Activated naive CD4-positive, alpha-beta T cell treated with Interleukin-2 at 50 U/mL for 16 hours (primary cell): ENCODE measurements at places on chromosomes 5 and 9.

DNA sequence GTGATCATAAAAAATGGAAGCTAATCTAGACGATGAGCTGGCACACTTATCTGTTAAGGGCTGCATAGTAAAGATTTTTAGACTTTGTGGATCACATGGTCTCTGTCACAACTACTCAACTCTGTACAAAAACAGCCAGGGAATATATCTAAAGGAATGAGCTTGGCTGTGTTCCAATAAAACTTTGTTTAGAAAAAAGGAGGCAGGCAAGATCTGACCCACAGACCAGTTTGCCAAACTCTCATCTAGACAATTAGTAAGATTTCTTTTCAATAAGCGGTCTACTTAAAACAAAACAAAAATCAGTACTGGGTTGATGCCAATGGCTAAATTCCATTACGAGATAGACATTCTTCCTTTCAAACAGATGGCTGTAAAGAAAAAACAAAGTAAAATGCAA lies 53.0 kb upstream of the RETREG1 start:
- no peak for DNase-seq

DNA sequence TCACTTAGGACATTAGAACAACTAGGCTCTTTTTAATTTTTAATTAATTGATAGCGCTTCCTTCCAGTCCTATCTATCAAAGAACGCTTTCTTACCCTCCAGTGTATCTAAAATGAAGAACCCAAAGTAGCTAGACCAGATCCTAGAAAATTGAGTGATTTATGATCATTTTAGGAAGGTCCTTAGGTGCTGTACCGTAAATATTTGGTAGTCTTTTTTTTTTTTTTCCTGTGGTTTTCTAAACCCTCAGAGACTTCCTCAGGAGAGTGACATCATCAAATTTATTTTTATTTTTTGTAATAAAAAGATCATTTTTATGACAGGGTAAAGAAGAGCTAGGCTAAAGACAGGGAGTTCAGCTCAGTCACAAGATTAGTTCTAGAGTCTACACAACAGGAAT lies 197.4 kb downstream of the WDR70 start:
- DNase-seq: no peak

DNA sequence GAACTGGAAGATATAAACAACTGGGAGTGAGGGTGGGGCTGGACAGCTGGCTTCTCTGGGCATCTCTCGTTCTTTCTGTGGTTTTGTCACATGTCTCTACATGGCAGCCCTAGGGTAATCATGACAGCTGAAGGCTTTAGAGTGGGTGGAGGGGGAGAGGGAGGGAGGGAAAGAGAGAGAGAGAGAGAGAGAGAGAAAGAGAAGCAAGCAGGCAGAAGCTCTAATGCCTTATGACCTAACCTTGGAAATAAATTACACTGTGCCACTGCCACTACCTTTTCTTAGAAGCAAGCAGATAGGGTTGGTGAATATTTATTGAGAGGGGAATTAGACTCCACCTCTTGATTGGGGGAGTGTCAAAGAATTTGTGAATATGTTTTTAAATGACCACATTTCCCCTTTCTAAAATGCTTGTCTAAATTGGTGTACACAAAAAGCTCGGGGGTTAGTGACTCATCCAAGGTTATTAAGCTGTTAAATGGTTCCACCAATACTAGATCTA lies 2.6 kb upstream of the DAPK1 start:
- no peak for DNase-seq

GRCh38 chr9:133323991-133324703 lies 11.8 kb downstream of the SURF6 start:
- no peak for DNase-seq

GRCh38 chr5:137822158-137822764 lies 45.4 kb upstream of the MYOT start:
- no peak for DNase-seq

GRCh38 chr9:100131216-100131615 lies 32.2 kb downstream of the INVS start:
- DNase-seq: no peak

DNA sequence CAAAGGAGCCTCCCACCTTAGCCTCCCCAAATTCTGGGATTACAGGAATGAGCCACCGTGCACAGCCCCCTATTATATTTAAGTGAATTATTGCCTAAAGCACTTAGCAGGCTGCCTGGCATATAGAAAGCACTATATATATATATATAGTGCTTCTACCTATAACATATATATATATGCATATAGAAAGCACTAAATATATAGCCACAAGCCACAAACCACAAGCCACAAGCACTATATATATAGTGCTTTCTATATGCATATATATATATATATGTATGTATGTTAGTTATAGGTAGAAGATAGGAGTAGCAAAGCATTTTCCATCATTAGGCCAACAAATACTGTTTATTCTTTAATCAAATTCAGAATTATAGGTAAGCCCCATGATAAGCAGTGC lies 185.8 kb downstream of the CWC27 start:
- no peak for DNase-seq

GRCh38 chr9:136085815-136086212 lies 9.3 kb downstream of the NACC2 start:
- no peak for DNase-seq

GRCh38 chr5:90845723-90846554 lies 287.3 kb downstream of the ADGRV1 start:
- no peak for DNase-seq

DNA sequence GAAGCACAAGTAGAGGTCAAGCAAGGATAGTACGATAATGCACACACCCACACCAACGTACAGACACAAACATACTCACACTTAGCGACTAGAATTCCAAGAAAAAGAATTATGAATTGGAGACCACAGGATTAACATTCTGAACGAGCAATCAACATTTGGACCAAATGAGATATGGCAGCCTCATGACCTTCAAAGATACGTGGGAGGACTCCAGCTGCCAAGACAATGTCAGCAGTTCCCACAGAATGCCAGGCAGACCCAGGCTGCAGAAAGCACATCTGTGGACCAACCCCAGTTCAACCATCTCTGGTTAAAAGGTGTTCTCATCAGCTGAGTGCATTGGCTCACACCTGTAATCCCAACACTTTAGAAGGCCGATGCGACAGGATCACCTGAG lies 187.6 kb upstream of the GRAMD2B start:
- DNase-seq: no peak

DNA sequence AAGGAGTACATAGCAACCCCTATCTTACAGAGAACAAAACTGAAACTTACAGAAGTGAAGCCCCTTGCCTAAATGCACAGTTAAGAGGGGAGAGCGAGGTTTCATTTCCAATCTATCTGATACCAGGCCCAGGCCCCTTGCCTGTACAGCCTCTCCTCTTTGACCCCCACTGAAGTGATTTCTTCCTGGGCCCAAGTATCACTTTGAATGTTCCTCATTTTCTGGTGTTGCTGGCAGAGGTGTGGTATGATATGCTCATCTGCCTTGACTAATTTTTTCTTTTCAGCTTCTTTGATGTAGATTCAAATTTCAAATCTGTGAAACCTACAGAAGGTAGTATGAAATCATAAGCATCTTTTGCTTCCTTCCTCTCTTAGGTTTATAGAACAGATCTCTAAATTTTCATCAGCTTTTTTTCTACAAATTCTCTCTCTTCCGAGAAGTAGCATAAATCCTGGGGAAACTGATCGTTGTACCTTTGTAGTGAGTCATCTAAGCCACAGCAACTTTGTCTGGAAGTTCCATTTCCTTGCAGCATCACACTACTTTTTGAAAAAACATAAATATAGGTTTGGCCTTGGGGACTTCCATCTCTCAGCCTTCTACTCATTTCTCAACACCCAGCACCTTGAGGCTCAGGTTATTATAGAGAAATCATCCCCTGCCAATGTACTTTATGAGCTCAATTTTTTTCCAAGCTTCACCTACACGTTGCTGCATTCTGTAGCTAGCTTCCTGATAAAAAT lies 402.4 kb upstream of the PTGER4 start:
- DNase-seq: peak; percentile 25

DNA sequence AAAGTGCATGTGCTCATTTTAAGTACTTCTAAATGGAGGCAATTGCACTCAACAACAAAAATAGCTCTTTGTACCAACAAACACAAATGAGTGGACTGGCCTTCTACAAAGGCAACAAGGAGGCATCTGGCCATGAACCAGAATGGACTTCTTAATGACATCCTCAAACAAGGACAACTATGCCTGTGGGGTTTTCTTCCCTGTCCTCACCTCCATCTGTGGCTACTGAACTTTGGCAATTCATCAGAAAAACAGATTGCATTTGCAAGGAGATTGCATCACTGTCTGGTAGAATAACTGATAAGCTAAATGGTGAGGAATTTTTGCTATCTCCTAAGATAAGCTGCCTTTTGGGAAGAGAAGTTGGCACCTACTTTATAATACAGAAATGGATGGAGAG lies 447.3 kb upstream of the CCNG1 start:
- DNase-seq: no peak

DNA sequence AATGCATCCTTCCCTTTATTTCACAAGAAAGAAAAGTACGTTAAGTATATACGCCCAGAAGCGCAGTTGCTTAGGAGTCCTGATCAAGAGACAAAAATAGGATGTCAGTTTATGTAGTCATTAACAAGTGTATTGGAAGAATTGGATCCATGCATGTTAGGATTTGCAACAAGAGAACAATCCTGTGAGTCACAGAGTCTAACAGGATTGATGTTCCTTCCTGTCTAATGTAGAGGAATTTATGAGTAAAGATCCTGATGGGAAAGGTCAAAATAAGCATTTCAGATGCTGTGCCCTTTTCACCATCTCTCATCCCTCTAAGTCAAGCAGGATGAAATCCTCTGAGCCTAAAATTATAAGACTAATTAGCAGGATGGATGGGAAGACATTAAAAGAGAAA lies 406.0 kb upstream of the GRIA1 start:
- no peak for DNase-seq

DNA sequence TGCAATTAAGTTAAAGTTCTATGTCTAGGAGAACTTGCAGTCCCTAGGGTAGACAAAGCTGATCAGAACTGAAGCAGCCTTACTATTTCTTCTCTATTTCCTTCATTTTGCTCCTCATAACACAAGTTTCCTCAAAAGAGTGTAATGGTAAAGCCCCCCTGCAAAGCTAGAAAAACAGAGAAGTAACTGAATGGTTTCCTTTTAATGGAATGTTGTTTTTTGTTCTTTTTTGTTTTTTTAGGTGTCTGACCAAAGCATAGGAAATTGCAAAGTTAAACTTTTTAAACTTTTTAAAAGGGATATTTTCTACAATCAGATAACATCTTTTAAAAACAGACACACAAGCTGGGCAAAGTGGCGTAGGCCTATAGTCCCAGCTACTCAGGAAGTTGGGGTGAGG lies 145.7 kb downstream of the TLE1 start:
- DNase-seq: no peak

- DNase-seq: no peak
Observed at GRCh38 chr5:117679046-117679445, 1104.4 kb upstream of the SEMA6A start.

DNA sequence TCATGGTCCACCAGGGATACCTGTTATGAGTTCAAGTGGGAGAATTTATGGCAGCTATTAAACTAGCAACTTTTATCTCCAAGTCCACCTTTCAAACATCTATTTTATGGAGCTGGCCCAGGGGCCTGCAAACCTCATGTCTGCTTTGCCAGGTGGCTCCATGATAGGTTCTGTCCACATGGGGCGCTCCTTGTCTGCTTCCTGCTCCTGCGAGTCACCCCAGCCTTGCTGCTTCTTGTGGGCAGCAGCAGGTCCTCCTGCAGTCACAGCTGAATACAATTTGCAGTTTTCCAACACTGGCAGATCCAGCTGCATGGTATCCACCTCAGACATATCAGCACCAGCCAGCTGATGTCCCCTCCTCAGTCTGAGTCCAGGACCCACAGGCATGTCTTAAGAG lies 39.6 kb upstream of the FRRS1L start:
- no peak for DNase-seq

- DNase-seq: no peak
Observed at GRCh38 chr5:34811706-34812105, 27.3 kb upstream of the TTC23L start.

DNA sequence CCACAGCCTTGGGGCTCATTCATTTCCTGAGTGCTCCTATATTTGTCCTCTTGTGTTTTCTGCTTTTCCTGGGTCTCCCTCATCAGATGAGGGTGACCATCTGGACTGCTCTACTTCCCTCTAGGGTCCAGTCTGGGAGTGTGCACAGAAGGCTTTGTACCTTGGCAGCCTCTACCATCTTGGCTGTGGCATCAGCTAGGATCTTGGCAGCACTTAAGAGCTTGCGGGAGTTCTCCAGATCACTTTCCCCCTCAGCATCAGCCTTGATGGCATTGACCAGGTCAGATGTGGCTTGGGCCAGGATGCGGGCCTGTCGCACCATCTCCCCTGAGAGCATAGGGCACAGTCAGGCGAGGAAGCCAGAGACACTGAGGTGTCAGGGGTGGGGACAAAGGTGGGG lies 15.8 kb downstream of the TLN1 start:
- no peak for DNase-seq

DNA sequence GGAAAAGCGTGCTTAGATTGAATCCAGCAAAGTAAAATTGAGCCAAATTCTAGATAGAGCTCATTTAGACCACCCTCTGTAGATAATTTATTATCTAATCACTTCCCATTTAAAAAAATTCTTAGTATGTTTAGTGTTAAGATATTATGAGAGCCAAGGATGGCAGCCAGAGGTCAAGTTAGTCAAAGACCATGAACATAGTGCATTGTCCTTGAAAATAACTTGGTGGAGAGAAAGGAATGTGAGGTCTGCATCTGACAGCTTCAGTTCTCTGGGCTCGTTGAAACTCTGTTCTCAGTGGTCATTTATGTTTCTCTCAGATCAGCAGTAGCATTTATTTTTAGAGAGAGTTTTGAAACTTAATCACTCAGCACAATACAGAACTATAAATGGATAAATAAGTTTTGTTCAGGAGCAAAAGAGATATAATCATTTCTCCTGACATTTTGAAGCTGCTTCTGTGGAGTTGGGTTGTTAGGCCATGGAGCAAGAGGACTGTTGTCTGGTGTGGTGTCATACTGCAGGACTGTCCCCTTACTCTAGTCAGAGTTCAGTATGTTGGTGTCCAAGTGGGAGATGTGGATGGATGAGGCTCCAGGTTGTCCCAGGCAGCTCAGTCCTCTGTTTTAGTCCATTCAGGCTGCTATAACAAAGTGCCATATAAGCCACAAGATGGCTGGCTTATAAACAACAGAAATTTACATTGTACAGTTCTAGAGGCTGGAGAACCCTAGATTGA lies 337.7 kb downstream of the FBXL7 start:
- DNase-seq: no peak

GRCh38 chr9:103474156-103474555 lies 479.0 kb downstream of the CYLC2 start:
- no peak for DNase-seq

GRCh38 chr9:133772581-133772980 lies 34.4 kb upstream of the SARDH start:
- no peak for DNase-seq

- DNase-seq: no peak
Observed at GRCh38 chr5:137269274-137269673, 229.9 kb downstream of the SPOCK1 start.
